Glomerular endothelial cell (primary cell): ENCODE measurements at places on chromosomes 16 and 17. TPM values are rescaled to one million over a fixed set of nuclear protein-coding genes. Genes with fewer than 3 reads are reported as not detected.

The CDH1 gene
- not detected in 2 replicates for total RNA-seq

The DPEP2 gene
- total RNA-seq, result 0.23 TPM in 1 of 2 replicates, not detected in the other

The RAP1GAP2 gene
- total RNA-seq, result 5.1 and 9.4 TPM in 2 replicates

The NATD1 gene
- total RNA-seq, result 12.1 and 13.9 TPM in 2 replicates

The WNT9B gene
- not detected in 2 replicates for total RNA-seq
